Smooth muscle cell of trachea (primary cell): ENCODE measurements at places on chromosomes 6 and 20. TPM values are rescaled to one million over a fixed set of nuclear protein-coding genes. Genes with fewer than 3 reads are reported as not detected.

PSORS1C1 gene
- total RNA-seq: 0.29 and 0.99 TPM in 2 replicates

C4B gene
- 6.4 and 6.8 TPM in 2 replicates for total RNA-seq

SLA2 gene
- not detected in 2 replicates for total RNA-seq

E2F1 gene
- 1.8 and 4.5 TPM in 2 replicates for total RNA-seq

ZSWIM1 gene
- total RNA-seq: 3.9 and 7.3 TPM in 2 replicates

CFAP61 gene
- total RNA-seq: 0.17 TPM in 1 of 2 replicates, not detected in the other

APCDD1L gene
- total RNA-seq: 3.6 and 17.5 TPM in 2 replicates

GTSF1L gene
- not detected in 2 replicates for total RNA-seq

GMPR gene
- total RNA-seq: 11.7 and 15.3 TPM in 2 replicates

ELOVL4 gene
- 5.6 and 8.7 TPM in 2 replicates for total RNA-seq

PNLDC1 gene
- total RNA-seq: not detected in 2 replicates

BPI gene
- total RNA-seq: under 0.01 TPM in 1 of 2 replicates, not detected in the other

PERP gene
- 34.5 and 46.6 TPM in 2 replicates for total RNA-seq

VSX1 gene
- not detected in 2 replicates for total RNA-seq

ZNF831 gene
- total RNA-seq: not detected in 2 replicates

ZBTB9 gene
- 5.1 and 5.3 TPM in 2 replicates for total RNA-seq

PTPN1 gene
- 19.3 and 21.5 TPM in 2 replicates for total RNA-seq

TRIM10 gene
- not detected in 2 replicates for total RNA-seq

IPCEF1 gene
- total RNA-seq: under 0.01 and 0.58 TPM in 2 replicates

ITCH gene
- total RNA-seq: 69.2 and 71.3 TPM in 2 replicates

HSPA12B gene
- 2.6 and 5.1 TPM in 2 replicates for total RNA-seq

KATNA1 gene
- total RNA-seq: 27.3 and 30.7 TPM in 2 replicates

CRISP2 gene
- total RNA-seq: not detected in 2 replicates

UBD gene
- total RNA-seq: 0.66 TPM in 1 of 2 replicates, not detected in the other

RRAGD gene
- total RNA-seq: 0.58 and 1.3 TPM in 2 replicates
